NT2/D1 (cell line): ENCODE measurements at places on chromosomes 7 and 10.

DNA sequence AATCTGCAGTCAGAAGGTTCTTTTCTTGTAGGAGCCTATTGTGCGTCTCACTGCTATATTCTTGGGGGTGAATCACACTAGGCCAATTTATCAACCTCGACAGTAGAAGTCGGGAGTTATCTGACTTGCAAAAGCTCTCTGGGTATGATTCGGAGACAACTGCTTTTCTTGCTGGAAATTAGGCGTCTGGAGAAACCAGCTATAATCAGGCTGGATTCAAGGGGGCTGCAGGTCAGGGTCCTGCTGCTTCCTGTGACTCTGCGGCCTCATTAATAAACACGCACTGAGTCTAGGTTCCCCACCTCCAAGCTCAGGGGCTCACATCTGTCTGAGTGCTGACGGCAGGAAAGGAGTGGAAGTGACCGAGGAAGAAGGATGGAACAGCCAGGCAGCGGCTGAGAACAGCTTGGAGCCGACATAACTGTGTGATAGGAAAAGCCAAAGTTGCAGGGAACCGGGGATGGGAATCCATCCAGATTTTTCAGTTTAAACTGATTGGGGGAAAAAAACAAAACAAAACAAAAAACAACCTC is 184.6 kb downstream of the FANK1 start:
- DNase-seq = no peak

DNA sequence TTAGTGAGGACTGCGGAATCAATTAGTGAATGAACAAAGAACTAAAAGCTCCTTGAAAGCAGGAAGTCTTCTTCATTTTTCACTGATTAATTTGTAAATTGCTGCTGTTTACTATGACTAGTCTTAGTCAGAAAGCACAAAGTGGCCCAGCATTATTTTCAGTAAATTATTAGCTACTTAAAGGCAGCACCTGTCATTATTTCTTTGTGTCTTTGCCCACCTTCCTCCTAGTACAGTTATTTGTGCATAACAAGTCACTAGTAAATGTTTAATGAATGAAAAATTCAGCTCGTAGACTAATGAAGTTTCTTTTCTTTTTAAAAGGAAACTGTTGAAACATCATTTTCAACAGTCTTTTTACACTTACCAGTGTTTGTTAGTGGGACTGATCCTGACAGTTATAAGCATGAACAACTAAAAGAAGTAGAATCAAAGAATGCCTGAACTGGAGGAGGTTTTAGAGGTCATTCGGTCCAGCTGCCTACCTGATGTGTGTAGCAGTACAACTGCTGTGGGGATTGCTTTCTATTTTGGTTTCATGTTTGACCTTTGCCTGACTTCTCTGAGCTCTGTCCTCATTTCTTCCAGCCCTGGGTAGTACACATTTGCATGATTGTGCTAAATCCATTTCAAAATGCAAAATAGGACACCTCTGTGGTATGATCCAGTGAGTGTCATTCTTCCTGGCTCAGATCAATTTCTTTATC is 140.0 kb upstream of the PHYHIPL start:
- no peak for DNase-seq

GRCh38 chr7:117202511-117202910 is 120.3 kb downstream of the WNT2 start:
- DNase-seq = no peak

DNA sequence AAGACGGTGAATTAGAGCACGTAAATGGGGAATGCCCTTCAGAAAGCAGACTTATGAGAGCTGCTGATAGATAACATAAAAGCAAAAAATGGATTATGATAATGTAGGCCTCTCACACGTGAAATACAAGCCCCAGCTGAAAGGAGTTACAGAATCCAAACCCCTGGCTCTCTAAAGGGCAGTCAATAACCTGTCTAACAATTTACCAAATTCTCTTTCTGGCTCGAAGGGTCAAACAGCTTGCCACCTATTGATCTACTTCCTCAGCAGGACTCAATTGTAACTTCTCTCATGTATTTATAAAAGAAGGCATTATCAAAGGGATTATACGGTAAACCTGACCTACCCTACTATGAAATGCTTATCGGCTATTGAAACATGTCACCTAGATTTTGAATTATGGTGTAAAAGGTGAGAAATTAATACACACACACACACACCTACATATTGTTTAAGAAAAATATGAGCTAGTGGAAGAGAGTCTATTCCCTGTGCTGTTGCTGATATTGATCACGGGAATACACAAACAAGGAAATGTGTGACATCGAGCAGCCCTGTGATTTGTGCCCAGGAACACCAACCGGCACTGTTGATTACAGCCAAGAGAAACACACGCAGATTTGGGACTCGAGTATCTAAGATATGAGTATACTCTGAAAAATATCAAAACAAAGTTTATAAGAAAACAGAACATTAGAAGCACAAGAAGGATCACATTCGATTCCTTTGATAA is 135.6 kb upstream of the NEBL start:
- DNase-seq = no peak

- DNase-seq = no peak
Observed at GRCh38 chr10:49619613-49620012, 5.8 kb downstream of the CHAT start.

GRCh38 chr7:85011127-85011526 is 175.7 kb downstream of the SEMA3D start:
- DNase-seq = no peak

DNA sequence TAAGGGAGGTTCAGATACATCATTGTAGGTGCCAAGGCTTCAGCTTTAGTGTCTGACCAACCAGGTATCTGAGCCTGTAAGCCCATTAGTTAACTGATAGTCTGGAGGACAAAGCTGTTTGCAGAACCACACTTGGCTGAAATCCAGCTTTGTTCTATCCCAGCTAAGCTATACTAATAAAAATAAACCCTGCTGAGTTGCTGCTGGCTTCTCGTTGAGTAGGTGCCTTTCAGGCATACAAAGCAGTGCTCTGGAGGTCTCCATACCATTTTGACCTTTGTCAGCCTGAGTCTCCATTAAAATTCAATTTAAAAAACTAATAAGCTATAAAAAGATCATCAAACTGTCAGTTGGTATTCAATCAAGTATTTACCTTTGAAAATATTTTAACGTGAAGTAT is 22.0 kb downstream of the CDCA7L start:
- peak; percentile 27 for DNase-seq

- DNase-seq = no peak
Observed at GRCh38 chr10:27646604-27647175, 98.9 kb downstream of the MKX start.

GRCh38 chr10:785089-785860 is 95.8 kb upstream of the DIP2C start:
- no peak for DNase-seq

DNA sequence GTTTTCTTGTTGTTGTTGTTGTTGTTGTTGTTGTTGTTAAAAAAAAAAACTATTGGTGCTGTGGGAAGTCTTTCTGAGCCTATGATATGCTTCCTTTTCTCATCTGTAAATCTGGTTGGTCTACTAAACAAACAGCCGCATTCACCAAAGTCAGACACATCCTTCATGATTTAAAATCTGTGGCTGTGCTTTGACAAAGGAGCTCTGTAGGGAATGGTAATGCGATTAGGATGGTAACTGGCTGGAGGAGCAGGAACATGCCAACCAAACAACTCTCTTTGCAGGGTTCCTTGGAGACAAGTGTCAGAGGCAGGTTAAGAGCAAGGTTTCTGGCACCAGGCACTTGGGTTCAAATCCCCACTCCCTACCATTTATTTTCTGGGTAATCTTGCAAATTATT is 14.9 kb upstream of the SP4 start:
- no peak for DNase-seq

- DNase-seq = no peak
Observed at GRCh38 chr10:46268076-46268881, 18.5 kb upstream of the ANTXRL start.

GRCh38 chr7:157719705-157720655 is 383.2 kb downstream of the DNAJB6 start:
- DNase-seq = no peak
